ENCODE measurements at places on chromosomes 2 and 18.
A peak's percentile ranks its signal among the peaks of the same experiment; 100 is the strongest.

GRCh38 chr2:45953376-45954027 is 302.0 kb downstream of the PRKCE start:
- no peak for DNase-seq

DNA sequence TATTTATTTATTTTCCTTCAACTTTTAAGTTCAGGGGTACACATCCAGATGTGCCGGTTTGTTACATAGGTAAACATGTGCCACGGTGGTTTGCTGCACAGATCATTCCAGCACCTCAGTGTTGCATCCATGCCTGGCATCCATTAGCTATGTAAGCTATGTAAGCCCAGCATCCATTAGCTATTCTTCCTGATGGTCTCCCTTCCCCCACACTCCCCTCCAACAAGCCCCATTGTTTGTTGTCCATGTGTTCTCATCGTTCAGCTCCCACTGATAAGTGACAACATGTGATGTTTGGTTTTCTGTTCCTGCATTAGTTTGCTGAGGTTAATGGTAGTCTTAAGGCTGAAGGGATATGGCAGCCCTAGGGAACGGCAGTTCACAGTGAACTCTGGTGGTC is 203.4 kb downstream of the CTNNA2 start:
- DNase-seq, result no peak

- no peak for DNase-seq
Observed at GRCh38 chr2:168632709-168633121, 169.7 kb upstream of the NOSTRIN start.

DNA sequence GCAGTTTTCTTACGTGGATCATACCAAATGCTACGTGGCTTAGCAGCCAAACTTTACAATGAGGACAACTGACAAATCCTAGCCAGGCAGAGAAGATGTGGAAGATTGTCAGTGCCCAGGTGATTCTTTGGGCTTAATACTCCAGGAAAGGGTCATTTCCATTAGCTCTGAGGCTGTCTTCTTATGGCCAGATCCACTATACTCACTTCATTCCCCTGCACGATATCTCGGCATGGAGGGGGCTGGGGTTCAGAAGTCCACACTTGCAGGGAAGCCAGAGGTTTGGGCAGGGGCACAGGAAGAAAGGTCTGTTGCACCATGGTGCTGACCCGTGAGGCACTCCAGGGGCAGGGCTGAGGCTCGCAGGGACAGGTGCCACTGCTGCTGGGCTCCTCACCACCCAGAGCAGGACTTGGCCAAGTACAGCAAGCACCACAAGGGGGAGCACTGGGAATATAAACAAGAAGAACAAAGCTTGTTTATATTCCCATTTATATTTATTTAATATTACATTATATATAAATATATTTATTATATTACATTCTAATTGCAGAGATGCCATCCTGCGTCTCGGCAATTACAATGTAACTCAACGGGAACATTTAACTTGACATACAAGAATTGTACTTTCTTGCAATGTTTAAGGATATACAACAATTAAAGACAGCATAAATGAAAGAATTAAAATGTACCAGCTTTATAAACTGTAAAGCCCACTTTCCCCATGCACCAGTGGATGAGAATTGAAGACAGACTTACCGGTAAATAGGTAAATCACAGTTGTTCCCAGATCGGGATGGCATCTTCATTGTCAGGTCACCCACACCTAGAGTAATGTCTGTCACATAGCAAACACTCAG is 27.2 kb downstream of the CLUL1 start:
- peak; percentile 34 for DNase-seq

DNA sequence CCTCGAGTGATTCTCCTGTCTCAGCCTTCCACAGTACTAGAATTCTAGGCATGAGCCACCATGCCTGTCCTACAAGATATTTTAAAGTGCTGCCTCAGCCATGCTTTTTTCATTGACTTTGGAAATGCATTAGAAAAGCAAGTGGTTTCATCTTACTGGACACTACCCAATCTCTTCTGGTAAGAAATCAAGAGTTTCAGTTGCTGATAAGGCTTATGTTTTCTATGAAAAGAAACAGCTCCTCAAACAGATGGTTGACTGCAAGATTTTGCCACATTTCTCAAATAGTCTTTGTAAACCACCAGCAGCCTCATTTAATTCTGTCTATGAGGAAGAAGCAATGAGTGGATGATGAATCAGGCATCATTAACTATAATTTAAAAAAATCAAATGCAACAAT is 264.5 kb upstream of the LRP1B start:
- no peak for DNase-seq

- no peak for DNase-seq
Observed at GRCh38 chr18:2424420-2424819, 146.9 kb downstream of the METTL4 start.

- no peak for DNase-seq
Observed at GRCh38 chr2:39741871-39742270, 37.2 kb downstream of the THUMPD2 start.

DNA sequence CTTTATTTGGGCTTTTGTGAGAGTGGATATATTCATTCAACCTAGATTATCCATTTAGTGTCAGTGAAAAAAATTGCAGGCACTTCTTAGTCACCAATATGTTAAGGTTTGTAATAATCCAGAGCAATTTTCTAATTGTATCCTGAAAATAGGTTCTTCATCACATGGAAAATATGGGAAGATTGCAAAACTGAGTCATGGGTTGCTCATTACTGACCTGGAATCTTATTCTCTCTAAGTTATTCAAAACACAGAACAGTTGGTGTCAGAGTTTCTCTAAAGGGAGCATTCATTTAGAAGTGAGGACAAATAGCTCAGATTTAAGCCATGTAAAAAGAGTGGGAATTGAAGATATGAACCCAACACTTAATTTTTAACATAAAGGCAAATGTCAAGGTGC is 181.3 kb downstream of the IKZF2 start:
- DNase-seq, result no peak

GRCh38 chr18:4640349-4641012 is 185.4 kb upstream of the DLGAP1 start:
- DNase-seq, result no peak

GRCh38 chr2:36184848-36185247 is 170.7 kb upstream of the CRIM1 start:
- DNase-seq, result no peak

GRCh38 chr2:47155091-47155876 is at the start of gene STPG4:
STPG4 (minus strand) TSS chr2:47155308; CDS start chr2:47155251, 57 bp downstream.
- no peak for DNase-seq

DNA sequence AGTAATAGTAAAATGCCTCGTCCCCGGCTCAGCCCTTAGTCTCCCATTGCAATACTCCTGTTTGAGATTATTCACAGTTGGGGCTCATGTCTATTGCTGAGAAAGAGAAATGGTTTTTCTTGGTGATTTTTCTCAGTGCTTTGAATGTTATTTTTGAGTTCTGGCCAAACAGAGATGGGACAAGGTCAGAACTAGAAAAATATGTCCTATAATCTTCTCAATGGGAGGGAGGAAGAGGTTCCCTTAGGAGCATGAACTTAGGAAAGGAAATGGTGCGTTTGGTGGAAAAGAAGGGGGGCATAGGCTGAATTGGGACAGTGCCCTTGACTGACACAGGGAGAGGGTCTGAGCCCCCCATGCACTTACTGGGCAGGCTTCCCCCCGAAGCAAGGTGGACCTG is 133.8 kb downstream of the AGAP1 start:
- no peak for DNase-seq

- no peak for DNase-seq
Observed at GRCh38 chr2:42421601-42422239, 60.7 kb upstream of the COX7A2L start.

- no peak for DNase-seq
Observed at GRCh38 chr18:49020621-49021021, 69.9 kb upstream of the SMAD7 start.

DNA sequence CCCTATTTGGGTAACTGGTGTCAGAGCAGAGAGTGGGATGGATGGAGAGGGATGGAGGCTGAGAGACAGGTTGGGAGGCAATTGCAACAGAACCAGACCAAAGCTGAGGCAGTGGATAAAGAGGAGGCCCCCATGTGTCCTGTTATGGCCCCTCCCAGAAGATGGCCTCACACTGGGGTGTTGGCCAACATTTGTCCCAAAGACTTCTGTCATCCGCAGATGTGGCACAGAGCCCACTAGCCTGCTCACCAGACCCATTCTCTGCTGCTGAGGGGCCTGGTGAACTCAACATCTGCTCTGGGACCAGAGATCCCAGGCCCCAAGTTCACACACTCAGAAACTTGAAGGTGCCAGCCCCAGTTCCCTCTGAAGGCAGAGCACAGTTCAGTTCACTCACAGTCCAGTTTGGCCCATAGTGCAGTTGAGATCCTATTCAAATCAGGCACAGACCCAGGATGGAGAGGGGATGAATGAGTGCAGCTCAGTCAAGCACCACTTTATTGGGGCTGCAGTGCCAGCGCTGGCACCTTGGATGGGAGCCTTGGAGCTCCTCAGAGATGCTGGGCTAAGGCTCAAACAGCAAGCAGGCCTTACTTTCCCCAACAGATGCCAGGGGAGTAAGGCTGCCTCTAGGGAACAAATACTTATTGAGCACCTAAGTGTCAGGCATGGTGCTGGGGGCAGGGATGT is 189.2 kb downstream of the ZBTB7C start:
- no peak for DNase-seq

GRCh38 chr2:50773211-50773932 is 258.6 kb downstream of the NRXN1 start:
- DNase-seq, result no peak

DNA sequence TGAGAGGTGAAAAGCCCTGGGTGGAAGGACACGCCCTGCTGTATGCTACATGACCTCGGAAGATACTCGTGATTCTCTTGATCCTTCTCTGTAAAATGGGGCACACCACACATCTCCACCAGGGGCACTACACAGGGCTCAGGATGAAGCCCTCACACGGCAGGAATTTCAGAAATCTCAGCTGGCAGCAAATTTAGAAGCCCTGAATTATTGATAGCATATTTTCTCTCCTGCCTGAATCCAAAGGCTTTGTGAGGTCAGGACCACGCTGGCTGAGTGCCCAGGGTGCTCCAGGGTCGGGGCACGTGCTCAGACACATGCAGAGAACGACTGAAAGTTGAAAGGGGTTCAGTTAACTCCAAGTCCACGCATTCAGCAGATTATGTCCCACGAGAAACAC is 42.1 kb upstream of the GALR1 start:
- DNase-seq, result peak; percentile 27

DNA sequence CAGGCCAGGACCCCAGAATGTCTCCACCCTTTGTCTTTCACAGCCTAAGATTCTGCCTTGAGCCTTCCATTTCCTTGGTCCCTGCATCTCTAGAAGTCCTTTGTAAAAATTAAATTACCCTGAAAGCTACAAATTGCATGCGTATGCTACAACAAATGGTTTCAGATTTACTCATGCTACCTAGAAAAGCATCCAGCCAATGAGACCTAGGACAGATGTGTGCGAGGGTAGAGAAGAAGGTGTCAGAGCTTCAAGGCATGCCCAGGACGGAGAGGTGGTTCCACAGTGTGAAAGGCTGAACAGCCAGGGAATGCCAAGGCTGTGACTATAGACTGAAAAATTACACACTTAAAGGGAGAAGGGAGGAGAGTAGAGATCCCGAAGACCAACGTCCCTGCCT is 40.2 kb downstream of the CCBE1 start:
- DNase-seq, result no peak

DNA sequence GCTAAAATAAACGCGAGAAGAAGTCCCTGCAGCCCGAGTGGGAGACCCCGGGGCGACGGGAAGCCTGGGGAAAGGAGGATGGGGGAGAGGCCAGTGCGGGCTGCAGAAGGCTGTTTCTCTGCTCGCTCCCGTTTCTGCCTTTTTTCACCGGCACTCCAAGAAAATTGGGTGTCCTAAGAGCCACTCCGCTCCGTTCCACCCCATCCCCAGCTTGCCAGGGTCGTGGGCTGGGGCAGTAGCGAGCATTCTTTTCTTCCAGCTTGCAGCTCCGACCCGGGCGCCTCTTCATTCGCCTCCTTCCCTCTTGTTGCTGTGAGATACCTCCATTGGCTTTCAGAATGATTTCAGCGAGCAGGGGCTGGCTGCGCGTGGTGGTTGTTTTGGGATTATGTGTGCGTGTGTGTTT is 1.1 kb downstream of the HOXD3 start:
- no peak for DNase-seq

- DNase-seq, result no peak
Observed at GRCh38 chr2:45929674-45930395, 278.4 kb downstream of the PRKCE start.

Data from T-helper 9 cell (primary cell).